K562 (cell line): ENCODE measurements at places on chromosomes 2 and 18.

DNA sequence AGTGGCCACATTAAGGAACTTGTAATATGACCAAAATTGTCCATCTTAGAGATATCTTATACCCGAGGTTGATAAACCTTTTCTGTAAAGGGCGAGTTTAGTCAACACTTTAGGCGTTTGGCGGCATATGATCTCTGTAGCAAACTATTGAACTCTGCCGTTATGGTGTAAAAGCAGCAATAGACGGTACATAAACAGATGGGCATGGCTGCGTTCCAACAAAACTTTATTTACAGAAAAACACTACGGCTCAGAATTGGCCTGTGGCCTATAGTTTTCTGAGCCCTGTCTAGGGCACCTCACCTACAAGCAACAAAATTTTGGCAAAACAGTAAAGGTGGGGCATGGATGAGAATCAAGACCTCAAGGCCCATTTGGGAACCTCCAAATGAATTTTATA is 121.9 kb upstream of the HAAO start:
- no peak for DNase-seq

- no peak for DNase-seq
Observed at GRCh38 chr2:51673628-51674027, 641.7 kb upstream of the NRXN1 start.

- no peak for DNase-seq
Observed at GRCh38 chr18:45521777-45522176, 93.5 kb upstream of the SLC14A2 start.

DNA sequence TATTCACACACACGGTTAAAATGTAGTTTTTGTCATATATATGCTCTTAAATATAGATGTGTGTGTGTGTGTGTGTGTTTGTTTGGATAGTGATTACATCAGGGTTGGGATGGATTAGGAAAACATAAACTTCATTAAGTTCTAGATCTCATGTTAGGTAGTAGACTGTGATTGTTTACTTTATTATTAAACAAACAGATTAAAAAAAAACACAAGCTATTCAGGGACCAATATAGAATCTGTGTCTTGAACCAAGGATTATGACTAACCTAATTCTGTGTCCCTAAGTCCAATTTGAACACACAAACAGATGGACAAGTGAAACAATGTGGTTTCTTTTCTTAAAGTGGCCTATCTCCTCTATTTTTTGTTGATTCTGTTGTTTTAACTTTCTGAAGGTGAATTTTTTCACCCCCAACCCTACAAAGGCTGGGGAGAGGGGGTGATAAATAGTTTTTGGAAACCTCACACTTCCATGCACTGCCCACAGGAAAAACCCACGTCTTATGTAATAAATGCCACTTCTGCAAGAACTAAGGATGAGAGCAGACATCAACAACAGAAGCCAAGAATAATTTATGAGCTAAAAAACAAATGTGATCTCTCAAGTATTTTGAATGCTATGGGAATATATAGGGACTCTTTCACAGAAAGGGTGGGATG is 40.7 kb downstream of the IL1R2 start:
- DNase-seq = no peak

DNA sequence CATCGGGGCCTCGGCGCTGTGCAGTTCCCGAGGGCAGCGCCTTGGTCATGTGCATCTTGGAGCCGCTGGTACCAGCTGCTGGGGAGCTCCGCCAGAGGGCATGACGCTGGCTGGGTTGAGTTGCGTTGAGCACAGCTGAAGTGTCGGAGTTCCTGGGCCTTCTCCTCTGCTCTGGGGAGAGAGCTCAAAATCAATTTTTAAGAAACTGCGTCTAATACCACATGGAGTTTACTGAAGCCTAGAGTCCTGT is 48.7 kb downstream of the GREB1 start:
- DNase-seq = no peak

- DNase-seq = no peak
Observed at GRCh38 chr2:97348265-97348664, 235.3 kb downstream of the ANKRD36 start.

GRCh38 chr2:5673145-5674025 is 18.8 kb upstream of the SOX11 start:
- no peak for DNase-seq
